ENCODE measurements at places on chromosomes 7 and 10.

- DNase-seq, result no peak
These were observed 119.0 kb downstream of the CREB5 start for GRCh38 chr7:28531291-28531690.

DNA sequence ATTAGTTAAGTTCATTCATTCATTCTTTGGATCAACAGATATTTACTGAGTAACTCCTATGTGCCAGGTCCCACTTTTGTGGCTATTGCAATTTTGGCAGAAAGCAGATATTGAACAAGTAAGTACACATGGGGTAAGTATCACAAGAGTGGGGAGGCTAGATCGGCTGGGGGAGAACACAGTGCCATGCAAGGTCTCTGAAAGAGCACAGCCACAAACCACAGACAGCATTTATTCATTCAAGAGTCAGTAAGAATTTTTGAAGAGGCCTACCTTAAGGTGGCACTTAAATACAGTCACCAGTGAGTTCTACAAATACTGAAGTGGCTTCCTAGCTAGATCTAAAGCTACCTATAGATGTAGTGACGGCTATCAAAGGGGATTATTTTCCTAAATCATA lies 304.2 kb downstream of the RNLS start:
- DNase-seq, result no peak

DNA sequence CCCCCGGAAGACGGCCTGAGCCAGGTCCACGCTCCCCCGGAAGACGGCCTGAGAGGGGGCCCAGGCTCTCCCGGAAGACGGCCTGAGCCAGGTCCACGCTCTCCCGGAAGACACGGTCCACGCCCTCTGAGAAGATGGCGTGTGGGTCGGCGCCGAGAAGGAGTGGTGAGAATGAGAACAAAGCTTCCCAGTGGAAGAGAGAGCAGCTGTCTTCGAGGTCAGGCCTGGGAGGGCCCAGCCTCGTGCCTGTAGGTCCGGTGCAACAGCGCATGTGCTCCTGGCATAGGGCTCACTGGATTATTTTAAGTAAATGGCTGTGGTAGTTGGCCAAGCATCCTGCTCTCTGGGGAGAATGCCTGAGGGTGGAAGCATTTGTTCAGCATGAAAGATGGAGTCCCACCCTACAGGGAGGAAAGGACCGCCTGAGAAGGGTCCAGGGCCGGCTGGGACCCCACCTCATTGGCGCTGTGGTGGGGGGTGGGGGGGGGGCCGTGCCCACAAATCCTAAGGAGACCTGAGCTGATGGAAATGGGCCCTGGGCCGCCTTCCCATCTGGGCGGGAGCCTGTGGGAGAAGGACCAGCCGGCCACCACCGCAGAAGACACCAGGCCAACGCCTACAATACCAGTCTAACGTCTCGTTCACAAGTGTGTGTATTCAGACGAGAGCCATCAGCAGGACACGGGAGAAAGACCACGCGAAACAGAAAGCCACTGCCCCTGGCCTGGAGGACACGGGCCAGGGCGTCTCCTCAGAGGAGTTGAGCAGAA lies 210.0 kb downstream of the WDR37 start:
- DNase-seq, result no peak

- no peak for DNase-seq
These were observed 37.5 kb downstream of the PARP12 start for GRCh38 chr7:140025241-140025640.

Measured in activated CD4-positive, alpha-beta T cell treated with anti-CD3 and anti-CD28 coated beads, Interleukin-2, Interleukin-6, amounts not matched to agents 100 ng/mL and 50 ng/mL, durations not matched to agents 16 hours and 8 hours (primary cell).